HTR-8/SVneo (cell line): ENCODE measurements at places on chromosomes 12 and 14.

DNA sequence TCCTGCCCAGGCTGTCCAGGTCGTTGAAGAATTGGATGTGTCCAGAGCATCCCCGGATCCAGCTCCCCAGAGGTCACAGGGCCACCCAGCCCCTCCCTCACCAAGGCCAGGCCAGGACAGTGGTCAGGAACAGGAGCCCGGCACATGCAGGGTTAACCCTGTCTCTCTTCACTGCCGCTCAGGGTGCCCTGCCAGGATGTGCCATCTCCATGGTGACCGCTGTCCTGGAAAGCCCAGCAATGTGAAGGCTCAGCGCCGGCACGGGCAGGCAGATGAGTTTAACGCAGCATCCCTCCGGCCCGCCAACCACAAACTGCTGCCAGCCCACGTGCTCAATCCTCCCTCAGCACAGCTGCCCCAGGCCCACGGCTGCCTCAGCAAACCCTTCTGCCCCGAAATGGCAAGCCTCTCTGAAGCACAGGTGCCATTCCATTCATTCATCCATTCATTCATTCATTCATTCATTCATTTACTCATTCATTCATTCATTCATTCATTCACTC is 4.4 kb downstream of the TMEM179 start:
- DNase-seq = peak; percentile 28

GRCh38 chr12:67920413-67920812 is 68.8 kb upstream of the IFNG-AS1 start:
- DNase-seq = no peak

- no peak for DNase-seq
Observed at GRCh38 chr14:31208546-31209424, 1.2 kb upstream of the HECTD1 start.

DNA sequence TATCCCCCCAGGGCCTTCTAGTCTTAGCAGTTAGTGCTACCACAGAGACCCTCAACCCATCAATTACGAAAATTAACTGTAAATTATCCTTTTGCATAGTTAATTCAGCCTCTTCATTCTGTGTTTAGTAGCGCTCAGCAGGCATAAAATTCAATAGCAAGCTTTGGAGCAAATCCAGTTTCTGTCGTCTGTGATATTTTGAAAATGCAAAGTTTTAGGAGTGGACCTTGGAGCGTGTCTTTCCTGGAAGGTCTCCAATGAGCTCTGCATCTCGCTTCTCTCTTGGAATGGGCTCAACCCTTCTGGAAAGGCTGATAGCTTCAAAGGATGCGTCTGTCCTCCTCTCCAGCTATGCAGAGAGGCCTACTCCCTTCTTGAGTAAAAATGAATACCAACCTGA is 222.9 kb downstream of the SLC15A4 start:
- DNase-seq = no peak

DNA sequence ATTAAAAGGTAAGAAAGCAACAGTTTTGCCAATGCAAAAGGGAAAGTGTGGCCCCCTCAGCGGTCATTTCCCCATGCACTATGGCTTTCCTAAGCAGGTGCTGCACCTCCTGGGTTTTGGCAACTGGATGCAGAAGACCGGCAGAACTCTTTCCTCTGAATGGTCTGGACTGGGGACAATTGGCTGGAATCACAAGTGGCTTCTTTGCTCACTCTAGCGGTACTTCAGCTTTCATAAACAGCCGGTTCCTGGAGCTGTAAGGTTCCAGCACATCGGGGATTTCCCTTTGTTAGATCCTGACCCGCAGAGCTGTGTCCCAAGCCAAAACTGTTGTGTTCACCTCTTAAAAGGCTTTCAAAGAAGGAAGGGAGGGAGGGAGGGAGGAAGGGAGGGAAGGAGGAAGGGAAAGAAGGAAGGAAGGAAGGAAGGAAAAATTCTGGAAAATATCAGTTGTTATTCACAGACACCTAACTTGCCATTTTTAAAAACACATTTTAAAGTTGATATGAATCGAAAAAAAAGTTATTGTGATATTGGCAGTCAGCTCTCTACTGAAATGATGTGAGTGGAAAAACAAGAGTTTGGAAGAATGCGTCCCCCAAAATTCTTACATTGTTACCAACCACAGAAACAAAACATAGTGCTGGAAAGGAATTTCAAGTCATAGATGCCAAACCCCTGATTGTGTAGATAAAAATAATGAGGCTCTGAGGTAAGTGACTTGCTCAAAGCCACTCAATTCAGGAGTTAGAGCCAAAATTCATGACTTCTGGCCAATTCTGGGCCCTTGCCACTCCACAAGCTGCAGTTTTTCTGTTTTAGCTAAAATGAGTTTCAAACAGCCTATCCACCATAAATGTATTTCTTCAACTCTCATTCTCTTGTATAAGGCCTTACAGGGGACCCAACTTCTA is 220.6 kb upstream of the HMGA2 start:
- DNase-seq = peak; percentile 24

GRCh38 chr12:56645201-56645716 is 525 bp downstream of the ATP5F1B start:
- DNase-seq = no peak

DNA sequence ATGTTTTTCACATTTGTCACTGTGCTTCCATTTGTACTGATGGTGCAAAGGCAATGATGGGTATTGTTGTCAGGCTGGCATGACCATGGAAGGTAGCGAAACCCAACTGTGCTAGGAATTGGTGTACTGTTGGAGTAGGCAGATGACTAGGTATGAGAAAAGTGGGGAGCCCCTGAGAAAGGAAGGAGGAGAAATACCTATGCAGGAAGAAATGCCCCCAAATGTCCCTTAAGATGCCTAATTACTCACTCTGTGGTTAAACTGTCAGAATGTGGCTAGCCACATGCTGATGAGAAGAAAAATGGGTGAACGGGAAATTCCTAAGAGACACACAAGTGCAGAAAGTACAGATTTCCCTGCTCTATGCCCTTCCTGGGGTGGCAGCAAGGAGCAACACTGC is 339.1 kb downstream of the TMEM132D start:
- DNase-seq = no peak

- DNase-seq = no peak
Observed at GRCh38 chr14:81165188-81165587, 55.6 kb downstream of the GTF2A1 start.

DNA sequence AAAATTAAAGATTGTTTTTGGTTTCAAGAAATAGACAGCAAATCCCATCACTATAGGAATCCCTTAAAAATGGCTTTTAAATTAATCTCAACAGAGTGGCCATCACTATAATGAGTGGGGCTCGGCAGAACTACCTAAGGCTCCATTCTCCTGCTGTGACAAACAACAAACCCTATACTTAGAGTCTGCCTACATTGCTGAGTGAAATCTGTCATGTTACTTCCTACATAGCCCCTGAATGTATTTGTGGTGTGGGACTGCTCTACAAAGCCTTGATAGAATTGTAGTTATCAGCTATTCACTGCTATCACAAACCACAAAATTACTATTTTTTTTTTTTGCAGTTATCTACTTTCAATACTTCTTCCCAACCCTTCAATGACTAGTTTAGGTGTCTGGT is 538.7 kb upstream of the ATXN7L3B start:
- DNase-seq = no peak

GRCh38 chr12:20599757-20600156 is 95.4 kb upstream of the SLCO1C1 start:
- no peak for DNase-seq

- DNase-seq = no peak
Observed at GRCh38 chr14:77339407-77339806, 18.6 kb downstream of the GSTZ1 start.

DNA sequence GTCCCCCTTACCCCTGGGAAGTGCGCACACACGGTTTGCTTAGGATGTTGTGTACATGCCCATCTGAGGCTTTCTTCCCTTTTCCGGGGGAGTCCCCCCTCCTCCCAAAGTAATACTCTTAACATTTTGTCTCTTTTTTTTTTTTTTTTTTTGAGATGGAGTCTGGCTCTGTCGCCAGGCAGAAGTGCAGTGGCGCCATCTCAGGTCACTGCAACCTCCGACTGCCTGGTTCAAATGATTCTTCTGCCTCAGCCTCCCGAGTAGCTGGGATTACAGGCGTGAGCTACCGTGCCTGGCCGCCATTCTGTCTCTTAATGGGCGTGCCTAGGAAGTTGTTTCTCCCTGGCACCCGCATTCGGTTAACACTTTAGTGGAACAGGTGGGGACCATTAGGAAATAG is 4.5 kb upstream of the GMFB start:
- no peak for DNase-seq

DNA sequence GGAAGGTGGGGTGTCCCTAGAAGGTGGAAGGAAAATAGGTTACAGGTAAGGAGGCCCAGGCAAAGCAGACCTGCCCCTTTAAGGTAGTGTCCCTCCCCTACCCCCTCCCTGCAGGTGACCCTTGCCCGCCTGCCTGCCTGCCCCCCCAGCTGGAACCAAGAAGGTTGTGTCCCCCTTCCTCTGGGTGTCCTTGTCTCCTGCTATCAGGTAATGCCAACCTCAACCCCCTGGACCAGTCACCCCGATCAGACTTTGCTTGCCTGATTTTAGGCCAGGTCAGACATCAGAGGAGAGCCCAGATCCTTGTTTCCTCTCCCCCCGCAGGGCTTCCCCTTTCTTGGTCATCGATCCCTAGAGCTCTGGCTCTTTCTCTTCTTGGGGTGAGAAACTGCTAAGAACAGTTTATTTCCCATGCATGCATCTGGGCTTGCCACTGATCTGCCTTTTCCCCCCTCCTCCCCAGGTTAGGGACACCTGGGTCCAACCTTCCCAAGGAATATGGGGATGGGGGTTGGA is at the start of gene SLC39A5:
Gene SLC39A5 (plus strand): TSS at position 136 of the 516 bp plus-strand sequence. CDS start 1,224 bp downstream, outside the sequence.
- DNase-seq = no peak

GRCh38 chr14:75495882-75496281 is 26.4 kb upstream of the BATF start:
- DNase-seq = no peak

DNA sequence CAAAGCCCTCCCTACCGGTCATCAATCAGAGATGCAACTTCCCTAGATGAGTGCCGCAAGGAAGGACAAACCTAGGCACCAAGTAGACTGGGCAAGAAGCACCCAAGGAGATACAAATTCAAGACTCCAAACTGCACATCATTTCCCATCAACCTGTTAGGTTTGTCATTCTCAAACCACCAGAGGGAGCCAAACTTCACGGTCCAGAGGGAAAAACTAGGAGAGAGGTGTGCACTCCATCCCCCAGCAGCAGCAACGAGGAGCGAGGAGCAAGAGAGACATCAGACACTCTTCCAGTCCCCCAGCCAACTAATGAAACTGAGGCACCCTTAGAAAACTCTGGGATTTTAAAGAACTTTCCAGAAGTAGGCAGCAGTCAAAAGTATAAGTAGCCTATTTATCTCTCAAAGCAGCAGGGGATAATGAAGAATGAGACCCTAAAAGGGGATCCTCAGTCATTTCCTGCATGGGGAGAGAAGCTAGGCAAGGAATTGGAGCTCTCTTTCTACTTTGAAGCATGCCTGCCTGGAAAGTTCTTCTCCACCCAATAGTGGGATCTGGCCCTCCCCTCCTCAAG is 37.0 kb upstream of the NT5DC3 start:
- DNase-seq = peak; percentile 81

DNA sequence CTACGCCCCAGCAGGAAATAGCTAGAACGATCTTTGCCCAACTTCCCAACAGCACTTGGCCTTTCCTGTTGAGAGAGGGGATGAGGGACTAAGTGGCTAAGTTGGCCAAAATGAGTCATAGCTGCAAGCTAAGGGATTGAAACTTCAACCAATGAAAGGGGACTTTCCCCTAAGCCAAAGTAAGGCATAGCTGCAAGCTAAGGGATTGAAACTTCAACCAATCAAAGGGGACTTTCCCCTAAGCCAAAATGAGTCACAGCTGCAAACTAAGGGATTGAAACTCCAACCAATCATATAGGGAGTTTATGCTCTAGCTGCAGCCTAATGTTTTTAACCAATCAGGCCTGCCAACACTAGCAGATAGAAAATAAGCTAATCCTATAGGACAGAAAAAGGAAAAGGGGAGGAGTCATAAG is 100.5 kb upstream of the SSTR1 start:
- no peak for DNase-seq

- DNase-seq = no peak
Observed at GRCh38 chr14:64209444-64210131, 84.6 kb downstream of the ESR2 start.

DNA sequence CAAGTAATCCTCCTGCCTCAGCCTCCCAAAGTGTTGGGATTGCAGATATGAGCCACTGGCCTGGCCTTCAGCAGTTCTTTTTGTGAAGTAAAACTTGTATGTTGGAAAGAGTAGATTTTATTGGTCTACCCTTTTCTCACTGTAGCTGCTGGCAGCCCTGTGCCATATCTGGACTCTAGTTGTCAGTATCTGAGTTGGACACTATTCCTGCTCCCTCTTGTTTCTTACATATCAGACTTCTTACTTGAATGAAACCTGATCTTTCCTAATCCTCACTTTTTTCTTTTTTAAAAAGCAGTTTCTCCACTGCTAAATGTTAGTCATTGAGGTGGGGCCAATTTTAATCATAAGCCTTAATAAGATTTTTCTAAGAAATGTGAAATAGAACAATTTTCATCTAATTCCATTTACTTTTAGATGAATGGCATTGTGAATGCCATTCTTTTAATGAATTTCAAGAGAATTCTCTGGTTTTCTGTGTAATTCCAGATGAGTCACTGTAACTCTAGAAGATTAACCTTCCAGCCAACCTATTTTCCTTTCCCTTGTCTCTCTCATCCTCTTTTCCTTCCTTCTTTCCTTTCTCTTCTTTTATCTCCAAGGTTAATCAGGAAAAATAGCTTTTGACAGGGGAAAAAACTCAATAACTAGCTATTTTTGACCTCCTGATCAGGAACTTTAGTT is 88.7 kb downstream of the APAF1 start:
- DNase-seq = no peak
